T-cell (primary cell): ENCODE measurements at places on chromosomes 2 and 18. TPM values are rescaled to one million over a fixed set of nuclear protein-coding genes. Genes with fewer than 3 reads are reported as not detected.

- no peak for DNase-seq
These were observed 189.1 kb downstream of the INHBB start for GRCh38 chr2:120535081-120535480.

DNA sequence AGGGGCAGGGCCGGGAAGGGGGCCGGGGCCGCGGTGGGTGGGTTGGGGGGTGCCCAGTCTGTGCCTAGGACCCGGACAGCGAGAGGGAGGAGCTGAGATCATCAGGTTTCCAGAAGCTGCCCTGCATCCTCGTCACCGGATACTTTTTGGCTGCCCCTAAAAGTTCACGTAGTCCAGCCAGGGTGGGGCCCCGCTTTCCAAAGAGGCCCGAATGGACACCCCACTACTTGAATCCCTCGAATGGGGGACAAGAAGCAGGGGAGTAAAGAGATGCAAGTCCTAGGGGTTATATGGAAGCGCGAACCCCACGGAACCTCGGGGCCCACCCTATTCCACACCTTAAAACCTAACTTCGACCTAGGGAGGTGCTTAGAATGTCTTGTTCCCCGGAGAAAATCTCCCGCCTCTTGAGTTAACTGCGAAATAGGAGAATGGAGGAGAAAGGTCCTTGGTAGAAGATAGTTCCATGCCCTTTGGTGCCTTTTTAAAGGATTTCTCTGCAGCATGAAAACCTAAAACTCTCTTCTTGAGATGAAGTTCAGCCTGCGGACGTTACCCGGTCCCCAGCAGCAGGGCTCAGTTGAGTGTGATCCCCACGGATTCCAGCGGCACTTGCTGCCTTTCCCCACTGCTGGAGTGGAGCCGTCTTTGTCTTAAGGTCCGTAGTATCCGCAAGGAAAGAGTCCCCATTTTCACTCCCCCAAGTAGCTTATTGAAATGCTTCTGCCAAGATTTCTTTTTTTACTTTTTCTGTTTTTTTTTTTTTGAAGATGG is 2.1 kb upstream of the RNF152 start:
- DNase-seq: no peak

DNA sequence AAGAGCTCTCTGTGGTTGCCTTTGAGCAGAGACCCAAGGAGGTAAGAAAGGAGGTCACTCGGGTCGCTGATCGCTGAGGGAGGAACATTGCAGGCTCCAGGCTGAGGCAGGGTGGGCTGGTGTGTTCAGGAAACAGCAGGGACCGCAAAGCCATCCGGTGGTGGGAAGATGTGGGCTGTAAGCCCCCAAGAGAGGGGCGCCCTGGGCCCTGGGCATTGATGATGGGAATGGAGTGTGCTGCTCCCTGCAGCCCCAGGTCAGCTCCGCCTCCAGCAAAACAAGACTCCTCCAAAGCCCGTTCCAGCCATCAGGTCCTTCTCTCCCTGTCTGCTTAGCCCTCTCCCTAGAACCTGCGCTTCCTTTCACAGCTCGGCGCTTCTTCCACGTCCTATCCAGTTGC is 229.7 kb downstream of the KLHL29 start:
- DNase-seq: no peak

DNA sequence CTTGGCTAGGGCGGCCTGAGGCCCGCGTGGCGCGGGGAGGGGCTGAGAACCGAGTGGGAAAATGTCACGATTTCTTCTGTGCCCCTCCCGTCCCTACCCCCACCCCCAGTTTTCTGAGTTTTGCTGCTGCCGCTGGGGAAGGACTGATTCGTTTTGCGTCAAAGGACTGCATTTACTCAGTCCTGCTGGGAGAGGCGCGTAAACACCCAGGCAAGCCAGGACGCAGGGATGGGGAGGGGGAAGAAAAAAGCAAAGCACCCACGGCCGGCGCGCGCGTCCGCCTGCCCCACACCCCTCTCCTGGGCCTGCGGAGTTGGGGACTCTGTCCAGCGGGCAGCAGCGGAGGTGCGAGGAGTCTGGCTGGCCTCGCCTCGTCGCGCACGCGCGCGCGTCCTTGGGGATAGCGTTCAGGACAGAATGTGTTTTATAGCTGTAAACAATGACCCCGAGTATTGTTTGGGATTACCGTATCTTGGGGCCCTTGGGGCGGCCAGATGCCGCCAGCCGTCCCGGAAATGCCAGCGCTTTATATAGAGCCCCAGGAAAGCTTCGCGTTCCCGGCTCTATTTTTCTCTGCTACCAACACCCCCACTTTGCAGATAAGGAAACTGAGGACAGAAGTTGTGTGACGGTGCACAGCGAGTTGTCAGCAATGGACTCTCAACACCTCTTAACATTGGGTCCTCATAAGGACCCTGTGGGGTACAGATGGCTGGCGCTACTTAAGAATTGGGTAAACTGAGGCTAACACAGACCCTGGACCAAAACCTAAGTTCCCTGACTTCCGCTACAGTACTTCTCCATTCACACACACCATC is 1.7 kb upstream of the FOSL2 start:
- DNase-seq: no peak

- no peak for DNase-seq
These were observed 53.4 kb downstream of the CDH2 start for GRCh38 chr18:28123401-28124030.

DNA sequence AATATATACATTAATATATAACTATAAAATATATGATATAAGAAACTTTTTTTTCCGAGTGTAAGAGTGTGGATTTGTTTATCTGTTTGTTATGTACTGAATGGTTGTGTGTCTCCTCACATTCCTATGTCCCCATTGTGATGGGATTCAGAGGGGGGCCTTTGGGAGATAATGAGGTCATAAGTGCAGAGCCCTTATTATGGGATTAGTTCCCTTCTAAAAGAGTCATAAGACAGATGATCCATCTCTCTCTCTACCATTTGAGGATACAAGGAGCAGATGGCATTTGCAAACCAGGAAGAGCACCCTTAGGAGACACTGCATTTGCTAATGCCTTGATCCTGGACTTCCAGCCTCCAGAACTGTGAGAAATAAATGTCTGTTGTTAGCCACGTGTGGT is 30.3 kb upstream of the SAP130 start:
- no peak for DNase-seq

DNA sequence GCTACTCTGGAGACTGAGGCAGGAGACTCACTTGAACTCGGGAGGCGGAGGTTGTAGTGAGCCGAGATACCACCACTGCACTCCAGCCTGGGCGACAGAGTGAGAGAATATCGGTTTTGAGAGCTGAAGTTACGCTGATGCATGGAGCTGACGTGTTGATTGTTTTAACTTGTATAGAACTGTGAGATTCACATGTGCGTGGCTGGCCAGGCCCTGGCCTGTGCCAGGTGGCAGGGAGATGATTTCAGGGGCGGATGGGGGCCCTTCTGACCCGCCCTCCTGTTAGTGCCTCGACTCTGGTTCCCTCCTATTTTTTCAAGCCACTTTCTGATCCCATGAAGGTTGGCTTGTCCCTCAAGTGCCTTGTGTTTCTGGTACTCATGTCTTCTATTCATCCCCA is 25.7 kb downstream of the GATA6 start:
- DNase-seq: no peak

DNA sequence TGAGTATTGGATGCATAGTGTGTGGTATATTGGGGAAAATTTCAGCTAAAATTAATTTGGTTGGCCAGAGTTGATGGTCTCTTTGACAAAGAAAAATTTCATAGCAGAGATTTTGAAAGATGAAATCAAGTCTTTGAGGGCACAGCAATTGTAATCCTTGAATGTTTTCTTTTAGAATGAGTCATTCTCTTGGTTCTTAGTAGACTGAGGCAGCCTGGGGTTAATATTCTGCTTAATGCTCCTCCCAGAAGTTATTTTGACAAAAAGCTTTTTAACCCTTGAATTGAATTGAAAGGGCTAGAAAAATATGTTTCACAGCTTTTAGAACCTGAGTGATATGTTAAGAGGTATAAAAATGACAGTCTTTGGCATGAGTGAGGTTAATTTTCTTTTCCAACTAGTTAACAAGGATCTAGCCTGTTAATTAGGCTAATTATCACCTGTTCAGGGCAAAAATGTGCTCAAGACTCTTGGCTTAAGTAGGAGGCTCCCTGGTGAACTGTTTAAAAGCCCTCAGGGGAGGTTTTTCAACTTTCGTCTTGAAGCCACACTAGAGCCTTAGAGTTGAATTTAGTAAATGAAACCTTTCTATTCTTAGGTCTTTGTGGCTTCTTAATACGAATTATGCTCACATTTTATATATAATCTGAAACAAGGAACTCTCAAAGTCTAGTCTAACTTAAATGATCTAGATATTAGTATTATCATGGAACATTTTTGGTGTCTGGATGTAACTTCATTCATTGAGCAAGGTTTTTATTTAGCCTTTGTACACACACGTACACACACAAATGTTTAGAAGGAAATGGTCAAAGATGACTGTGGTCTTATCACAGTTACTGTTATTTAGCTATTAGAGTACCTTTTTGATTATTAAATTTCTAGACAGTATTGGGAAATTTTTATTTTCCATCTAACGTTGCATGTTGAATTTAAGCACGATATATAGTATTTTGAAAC is 272.5 kb downstream of the ZNF407 start:
- no peak for DNase-seq

DNA sequence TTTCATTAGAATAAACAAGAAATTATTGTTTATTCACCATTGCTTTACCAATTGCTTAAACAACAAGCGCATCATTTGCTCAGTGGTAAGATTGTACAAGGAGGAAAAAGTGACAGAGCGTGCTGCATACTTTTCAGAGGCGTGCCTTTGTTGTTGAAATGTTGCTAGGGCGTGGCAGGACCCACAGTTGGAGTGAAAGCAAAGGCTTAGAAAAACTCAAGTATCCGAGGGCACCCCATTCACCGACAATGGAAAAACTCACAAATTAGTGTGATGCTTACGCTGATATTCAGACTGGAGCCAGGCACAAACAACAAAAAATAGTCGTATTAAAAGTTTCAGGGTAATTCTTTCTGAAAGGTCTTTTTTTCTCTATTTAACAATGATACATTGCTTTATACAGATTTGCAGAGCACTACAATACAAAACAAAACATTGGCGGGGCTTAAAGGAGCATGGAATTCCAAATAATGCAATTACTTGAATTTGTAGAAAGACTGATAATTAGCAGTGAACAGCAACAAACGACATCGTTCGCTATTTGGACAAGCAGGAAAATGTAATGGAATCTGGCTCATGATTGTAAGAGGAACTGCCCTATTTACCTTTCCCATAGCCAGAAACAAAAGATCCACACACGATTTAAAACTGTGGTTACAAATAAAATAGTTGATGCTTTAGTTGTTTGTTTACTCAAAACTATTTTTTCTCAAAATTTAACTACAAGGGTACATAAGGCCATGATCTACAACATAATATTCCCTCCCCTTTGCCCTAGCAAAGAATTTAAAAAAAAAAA is 37.8 kb upstream of the RTTN start:
- no peak for DNase-seq

GRCh38 chr2:28778392-28778791 is 26.8 kb downstream of the PPP1CB start:
- no peak for DNase-seq

DNA sequence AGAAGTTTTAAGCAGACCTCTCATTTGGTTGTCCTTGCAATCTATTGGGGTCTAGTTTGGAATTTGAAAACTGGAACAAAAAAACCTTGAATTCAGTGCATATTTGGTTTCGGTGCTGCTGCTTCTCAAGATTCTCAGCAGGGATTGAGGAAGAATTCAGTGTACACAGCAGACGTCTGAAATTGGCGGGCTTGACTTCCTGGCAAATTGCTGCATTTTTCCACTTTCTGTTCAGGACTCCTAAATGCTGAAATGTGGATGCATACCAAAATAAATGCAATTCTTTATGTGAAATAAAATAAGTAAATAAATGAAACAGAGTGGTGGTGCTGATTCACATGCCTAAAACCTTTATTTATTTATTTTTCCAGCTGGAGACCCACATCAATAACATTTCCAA is 332.4 kb upstream of the KYNU start:
- DNase-seq: no peak

DNA sequence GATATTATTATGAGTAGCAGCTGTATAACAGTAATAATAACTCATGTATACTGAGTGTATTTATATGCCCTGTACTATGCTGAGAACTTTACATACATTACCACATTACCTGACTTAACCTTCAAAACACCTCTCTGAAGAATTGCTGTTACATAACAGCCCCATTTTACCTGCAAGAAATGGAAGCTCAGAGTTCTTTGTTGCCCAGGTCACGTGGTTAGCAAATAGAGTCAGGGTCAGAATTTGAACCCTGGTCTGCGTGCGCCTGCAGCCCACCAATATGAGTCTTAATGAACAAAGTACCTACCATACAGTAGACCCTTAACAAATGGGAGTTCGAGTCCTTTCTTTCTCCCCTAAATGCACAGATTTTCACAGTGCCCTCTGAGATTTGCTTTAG is 101.9 kb downstream of the MCFD2 start:
- DNase-seq: no peak

DNA sequence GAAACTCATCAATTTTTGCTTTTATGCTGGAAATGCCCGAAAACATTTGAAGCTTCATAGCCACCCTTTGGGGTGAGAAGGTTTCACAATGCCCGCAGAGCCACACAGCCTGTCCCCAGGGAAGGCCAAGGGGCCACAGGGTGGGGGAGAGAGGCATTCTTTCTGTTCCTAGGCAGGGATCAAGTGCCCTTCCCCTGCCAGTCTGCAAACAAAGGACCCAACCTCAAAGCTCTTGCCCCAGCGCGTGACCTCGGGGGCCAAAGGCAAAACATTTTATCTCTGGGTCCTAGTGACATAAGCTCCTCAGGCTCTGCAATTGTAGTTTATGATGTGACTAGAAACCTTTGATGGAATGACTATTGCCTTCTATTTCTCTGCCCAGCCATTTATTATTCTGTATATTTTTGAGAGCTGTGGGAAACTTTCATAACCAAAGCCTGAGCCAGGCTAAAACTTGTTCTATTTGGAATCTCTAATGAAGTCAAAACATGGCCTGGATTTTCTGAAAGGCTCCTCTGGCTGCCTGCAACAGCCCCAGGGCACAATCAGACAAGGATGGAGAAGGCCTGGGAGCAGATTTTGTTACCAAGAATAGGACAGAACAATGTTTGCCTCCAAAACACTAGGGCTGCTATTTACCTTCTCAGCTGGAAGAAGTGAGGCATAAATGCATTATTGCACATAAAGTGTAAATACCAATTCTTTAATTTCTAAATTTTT is 137.2 kb upstream of the KCTD1 start:
- no peak for DNase-seq

- no peak for DNase-seq
These were observed 19.6 kb downstream of the CHN1 start for GRCh38 chr2:174985614-174986013.

- no peak for DNase-seq
These were observed 197.6 kb downstream of the DPP4 start for GRCh38 chr2:161876416-161876815.

- DNase-seq: no peak
These were observed 780.4 kb upstream of the NRXN1 start for GRCh38 chr2:51812138-51812866.

- DNase-seq: no peak
These were observed 212.7 kb downstream of the DYM start for GRCh38 chr18:49247781-49248180.

Gene ZNF512
- 39.1 TPM for total RNA-seq

Gene VSNL1
- total RNA-seq: 0.22 TPM

Gene PCARE
- not detected for total RNA-seq

Gene GAREM2
- 5.2 TPM for total RNA-seq

Gene NAGK
- total RNA-seq: 111 TPM

Gene DOK6
- total RNA-seq: 0.03 TPM

Gene SETBP1
- total RNA-seq: 3.2 TPM

Gene MBOAT2
- total RNA-seq: 2.8 TPM

Gene NMUR1
- 1.1 TPM for total RNA-seq

Gene CRYBA2
- not detected for total RNA-seq

Gene KIAA1328
- 10.0 TPM for total RNA-seq

Gene EVX2
- total RNA-seq: not detected

Gene PPM1B
- total RNA-seq: 78.7 TPM
